NCI-H2081 treated with DMSO at 0.1 percent for 48 hours (cell line): ENCODE measurements at places on chromosomes 7 and 10.

- DNase-seq, result no peak
Measured at GRCh38 chr7:90903841-90904240, 307.7 kb downstream of the CDK14 start.

DNA sequence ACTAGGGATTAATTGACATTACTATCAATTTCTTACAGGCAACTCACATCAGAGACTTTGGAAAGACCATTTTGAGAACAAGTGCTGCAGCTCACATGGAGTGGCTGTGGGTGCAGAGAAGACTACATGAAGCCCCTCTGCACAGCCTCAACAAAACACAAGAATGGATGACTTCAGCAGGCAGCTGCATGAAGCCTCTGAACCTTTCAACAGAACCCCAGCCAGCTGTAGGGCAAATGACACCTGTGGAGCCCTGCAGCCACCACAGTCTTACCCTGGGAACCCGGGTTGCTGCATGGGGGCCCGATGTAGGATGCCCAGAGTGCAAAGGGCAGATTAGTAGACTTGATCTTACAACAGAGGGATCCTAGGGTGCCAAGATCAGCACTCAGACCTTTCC is 62.0 kb upstream of the CAMK2B start:
- DNase-seq, result no peak

- no peak for DNase-seq
Measured at GRCh38 chr10:117805139-117805538, 241.6 kb downstream of the RAB11FIP2 start.

DNA sequence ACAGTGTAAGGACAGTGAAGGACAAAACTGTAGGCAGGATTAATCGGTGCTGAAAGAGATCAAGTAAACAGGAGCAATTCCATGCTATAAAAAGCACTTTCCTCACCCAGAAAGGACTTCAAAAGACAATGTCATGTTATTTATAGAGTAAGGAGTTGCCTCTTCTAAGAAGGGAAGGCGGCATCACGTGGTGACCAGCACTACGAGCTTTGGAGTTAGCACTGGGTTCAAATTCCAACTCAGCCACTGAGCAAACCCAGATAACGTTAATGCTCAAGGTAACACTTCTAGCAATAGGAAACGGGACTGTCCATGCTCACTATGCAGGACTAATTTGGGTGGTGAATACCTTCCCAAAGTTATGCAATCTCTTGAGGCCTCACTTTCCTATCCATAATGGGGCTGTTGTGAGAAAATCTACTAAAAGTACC is 715 bp upstream of the PANK1 start:
- DNase-seq, result no peak

- no peak for DNase-seq
Measured at GRCh38 chr7:11182736-11183135, 209.1 kb downstream of the PHF14 start.

DNA sequence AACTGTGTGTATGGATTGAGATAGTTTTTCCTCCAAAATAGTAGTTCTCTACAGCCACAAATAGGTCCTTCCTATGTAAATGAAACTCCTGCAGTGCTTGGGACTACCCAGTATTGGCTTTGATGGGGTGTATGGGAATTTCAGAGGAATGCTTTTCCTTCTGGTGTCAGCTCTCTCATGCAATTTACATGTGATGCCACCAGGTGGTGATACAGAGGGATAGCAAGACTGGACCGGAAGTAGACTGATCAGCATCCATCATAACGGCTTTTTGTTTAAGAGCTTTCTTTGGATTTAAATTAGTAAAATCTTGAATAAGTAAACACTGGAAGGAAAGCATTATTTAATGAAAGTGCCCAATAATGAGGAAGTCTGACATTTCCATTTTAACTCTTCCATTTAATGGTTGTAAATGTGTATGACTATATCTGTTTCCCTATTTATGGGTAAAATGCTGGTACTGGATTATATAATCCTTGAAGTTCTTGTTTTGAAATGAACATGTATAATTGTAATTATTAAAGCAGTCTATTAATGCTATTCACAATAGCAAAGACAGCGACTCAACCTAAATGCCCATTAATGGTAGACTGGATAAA is 22.7 kb downstream of the DYNC1I1 start:
- DNase-seq, result no peak

DNA sequence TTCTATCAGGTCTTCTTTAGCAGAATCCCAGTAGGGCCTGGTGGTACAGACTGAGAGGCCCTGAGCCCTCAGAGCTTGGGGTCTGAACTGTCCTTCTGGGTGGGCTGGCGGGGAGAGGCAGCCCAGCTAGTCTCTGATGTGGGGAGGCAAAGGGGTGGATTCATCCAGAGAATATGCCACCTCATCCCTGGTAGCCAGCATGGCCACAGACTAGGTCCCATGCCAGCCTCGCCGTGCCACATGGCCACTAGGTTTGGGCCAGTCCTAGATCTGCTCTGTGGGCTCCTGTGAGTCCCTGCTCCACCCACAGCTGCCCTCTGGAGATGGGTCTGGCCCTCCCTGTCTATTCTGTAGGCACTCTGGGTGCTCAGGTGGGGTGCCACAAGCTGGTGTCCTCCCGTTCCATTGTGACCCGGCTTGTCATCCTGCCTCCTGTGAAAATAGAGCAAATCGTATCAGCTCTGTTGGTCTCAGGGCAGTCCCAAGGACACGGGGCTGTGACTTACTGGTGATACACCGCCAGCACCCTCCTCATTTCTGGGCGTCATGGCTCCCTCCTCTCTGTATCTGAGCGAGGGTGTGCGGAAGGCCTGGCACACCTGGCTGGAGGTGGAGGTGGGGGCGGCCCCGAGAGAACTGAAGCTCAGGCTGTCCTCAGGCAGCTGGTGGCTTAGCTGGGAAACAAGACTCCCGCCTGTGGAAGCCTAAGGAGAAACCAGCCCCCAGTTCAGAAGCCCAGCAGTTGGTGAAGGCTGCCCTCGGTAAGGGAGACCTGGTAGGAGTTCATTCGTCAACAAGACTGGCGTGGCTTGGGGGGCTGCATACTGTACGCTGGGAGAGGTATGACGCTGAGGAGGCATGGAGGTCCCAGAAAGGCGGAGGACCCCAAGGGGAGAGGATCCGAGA is 33.3 kb downstream of the UNC5B start:
- DNase-seq, result no peak

DNA sequence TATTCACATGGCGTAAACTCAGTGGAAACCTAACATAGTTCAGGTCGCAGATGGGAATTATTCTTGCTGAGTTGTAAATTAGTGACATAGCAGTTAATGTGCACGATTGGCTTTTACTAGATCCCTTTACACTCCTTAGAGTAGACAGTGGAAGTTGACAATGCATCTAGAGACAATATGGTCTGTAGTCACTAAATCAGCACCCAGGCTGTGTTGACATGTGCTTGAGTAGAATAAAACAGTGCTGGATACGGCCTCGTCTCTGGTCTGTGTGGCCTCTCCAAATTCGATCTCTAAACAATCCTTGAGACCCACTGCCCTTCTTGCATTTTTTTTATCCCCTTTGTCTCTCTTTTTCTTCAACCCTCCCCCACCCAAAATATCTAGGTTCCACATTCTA is 615.7 kb downstream of the SORCS1 start:
- DNase-seq, result no peak
